A549 (cell line): ENCODE measurements at places on chromosomes 5 and 9.

DNA sequence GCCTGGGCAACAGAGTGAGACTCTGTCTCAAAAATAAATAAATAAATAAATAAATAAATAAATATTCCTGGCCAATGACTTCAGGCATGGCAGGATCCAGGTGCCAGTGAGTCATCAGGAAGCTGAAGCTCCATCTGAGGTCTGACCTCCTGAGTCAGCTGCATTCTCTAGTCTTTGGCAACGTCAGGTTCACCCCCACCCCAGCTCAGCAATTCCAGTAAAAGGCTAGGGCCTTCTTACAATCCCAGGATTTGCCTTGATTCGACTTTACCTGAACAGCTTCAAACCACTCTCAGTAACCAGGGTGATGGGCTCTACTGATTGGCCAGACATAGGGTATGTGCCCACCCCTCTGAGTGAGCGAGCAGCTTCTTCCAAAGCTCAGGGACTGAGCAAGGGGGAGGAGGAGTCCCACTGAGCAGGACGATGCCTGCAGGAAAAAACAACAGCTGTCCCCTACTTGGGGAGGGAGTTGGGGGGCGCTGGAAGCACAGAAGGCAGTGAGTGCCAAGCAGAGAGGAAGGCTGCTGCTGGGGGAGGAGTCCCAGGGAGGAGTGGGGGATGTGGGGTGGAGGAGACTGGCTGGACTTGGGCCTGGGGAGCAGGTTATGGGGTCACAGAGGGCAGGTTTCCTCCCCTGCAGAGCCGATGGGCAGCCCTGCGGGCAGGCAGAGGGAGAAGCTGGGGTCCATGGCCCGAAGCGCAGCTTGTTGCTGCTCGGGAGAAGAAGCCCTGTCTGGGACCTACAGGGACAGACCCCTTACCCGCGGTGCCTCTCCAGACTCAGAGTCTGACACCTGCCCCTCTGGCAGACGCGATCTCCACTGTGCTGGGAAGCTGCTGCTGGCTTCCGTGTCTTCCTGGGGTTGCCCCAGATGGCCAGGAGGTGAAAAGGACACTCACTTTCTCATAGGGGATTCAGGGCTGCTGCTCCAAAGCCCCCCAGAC lies 25.9 kb upstream of the UNC5A start:
- DNase-seq: peak; percentile 89

- peak; percentile 77 for DNase-seq
These were observed 251.4 kb upstream of the IL12B start for GRCh38 chr5:159581502-159582249.

- no peak for DNase-seq
These were observed 18.5 kb upstream of the TIMD4 start for GRCh38 chr5:156981481-156981880.

DNA sequence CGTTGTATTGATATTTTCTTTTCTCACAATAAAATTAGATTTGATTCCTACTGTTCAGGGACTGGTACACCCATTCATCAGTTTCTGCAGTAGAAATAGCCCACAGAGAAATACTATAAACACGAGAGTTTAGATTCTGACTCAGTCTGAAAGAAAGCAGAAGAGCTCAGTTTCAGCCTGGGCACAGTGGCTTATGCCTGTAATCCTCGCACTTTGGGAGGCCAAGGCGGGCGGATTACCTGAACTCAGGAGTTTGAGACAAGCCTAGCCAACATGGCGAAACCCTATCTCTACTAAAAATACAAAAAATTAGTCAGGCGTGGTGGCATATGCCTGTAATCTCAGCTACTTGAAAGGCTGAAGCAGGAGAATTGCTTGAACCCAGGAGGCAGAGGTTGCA lies 8.6 kb downstream of the ITK start:
- no peak for DNase-seq

GRCh38 chr5:135631391-135631790 lies 52.6 kb upstream of the CXCL14 start:
- DNase-seq: no peak

DNA sequence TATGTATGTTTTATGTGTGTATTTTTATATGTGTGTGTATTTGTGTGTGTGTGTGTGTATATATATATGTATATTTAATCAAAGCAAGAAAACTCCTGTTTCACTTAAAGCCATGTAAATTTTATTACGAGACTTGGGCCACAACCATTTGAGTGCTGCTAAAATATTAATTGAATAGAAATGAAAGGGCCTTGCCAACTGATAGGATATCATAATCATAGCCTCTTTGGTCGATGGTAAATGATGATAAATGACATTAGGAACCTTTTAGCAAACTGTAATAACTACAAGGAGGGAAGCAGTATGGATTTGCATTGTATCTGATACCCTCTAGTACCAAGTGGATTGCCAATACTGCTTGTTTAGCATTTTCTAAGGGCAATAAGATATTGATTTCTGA lies 7.9 kb downstream of the TLE4 start:
- no peak for DNase-seq

- no peak for DNase-seq
These were observed 169.4 kb downstream of the APBA1 start for GRCh38 chr9:69502671-69503301.

DNA sequence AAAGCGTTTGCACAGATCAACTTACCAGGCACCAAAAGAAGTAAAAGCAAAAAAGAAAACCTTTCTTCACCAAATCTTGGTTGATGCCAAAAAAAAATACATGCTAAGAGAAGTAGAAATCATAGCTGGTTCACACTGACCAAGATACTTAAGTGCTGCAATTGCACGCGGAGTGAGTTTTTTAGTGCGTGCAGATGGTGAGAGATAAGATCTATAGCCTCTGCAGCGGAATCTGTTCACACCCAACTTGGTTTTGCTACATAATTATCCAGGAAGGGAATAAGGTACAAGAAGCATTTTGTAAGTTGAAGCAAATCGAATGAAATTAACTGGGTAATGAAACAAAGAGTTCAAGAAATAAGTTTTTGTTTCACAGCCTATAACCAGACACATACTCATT lies 36.4 kb upstream of the CCDC152 start:
- no peak for DNase-seq

- DNase-seq: no peak
These were observed 199.4 kb downstream of the ARRDC3 start for GRCh38 chr5:91183743-91184142.

- DNase-seq: no peak
These were observed 13.3 kb upstream of the NKD2 start for GRCh38 chr5:995318-995717.

DNA sequence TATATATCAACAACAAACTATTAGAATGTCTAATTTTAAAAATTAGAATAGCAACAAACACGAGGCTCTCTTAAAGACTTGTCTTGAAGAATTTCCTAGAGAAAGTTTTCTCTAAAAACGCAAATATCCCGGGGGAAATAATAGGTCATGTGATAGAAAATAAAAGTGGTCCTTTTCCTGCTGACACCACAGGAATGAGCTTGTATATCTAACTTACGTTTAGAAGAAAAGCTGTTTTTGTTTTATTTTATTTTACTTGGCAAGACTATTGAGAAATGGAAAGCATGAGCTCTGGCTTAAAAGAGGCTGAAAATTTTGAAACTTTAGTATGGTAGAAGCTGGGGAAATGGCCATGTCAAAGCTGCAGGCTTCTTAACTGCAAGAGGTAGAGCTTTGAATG lies 465.0 kb downstream of the AGTPBP1 start:
- no peak for DNase-seq

DNA sequence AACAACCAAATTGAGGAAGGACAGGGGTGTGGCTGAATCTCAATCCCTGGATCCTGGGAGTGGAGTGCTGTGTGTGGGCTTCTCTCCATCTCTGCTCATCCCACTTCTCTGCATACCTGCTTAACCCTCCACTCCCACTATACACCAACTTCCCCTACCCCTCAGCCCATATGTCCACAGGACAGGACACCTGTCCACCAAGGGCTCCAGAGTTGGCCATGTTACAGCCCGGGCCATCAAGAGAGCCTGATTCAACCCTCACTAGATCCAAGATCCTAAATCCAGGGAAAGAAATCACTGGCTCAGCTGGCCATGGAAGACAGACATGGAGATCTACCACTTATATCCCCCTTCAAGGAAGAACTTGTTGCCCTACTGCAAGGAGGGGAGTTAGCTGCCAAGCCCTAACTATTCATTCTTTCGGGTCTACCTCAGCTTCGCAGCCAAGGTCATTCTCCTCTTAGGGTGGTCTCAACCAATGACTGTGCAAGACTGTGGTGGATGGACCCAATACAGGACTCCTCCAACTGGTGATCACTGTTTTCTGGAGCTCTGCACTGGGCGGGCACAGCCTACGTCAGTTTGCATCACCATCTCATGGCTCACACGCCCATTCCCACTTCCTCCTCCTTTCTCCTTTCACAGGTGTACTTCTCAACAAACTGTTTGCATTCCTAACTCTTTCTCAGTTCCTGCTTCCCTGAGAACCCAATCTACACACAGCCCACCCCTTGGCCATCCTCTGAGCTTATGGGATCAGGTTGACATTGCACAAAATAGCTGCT lies 53.7 kb upstream of the ZBTB43 start:
- no peak for DNase-seq
